ENCODE measurements at places on chromosomes 13 and 19.

DNA sequence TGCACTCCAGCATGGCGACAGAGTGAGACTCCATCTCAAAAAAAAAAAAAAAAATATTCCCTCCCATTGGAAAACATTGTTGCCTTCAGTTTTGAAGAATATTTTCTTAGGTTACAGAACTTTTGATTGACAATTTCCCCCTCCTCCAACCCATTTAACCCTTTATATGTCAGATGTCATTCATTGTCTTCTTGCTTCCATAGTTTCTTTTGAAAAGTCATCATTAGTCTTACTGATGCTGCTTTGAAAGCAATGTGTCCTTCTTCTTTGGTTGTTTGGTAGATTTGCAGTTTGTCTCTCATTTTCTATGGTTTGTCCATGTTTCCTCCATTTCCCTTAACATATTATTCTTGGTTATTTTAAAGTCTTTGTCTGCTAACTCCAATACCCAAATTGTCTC, 25.4 kb downstream of the ZNF558 start:
- DNase-seq: no peak

- no peak for DNase-seq
These were observed 36.1 kb upstream of the EIF3G start for GRCh38 chr19:10155839-10156238.

GRCh38 chr19:13396250-13397080, 109.8 kb downstream of the CACNA1A start:
- no peak for DNase-seq

DNA sequence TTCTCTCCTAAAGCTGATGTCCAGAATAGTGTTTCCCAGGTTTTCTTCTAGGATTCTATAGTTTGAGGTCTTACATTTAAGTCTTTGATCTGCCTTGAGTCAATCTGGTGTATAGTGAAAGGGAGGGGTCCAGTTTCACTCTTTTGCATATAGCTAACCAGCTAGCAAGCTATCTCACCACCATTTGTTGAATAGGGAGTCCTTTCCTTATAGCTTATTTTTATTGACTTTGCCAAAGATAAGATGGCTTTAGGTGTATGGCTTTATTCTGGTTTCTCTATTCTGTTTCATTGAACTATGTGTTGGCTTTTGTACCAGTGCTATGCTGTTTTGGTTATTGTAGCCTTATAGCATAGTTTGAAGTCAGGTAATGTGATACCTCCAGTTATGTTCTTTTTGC, 1386.1 kb downstream of the SLITRK5 start:
- DNase-seq: no peak

DNA sequence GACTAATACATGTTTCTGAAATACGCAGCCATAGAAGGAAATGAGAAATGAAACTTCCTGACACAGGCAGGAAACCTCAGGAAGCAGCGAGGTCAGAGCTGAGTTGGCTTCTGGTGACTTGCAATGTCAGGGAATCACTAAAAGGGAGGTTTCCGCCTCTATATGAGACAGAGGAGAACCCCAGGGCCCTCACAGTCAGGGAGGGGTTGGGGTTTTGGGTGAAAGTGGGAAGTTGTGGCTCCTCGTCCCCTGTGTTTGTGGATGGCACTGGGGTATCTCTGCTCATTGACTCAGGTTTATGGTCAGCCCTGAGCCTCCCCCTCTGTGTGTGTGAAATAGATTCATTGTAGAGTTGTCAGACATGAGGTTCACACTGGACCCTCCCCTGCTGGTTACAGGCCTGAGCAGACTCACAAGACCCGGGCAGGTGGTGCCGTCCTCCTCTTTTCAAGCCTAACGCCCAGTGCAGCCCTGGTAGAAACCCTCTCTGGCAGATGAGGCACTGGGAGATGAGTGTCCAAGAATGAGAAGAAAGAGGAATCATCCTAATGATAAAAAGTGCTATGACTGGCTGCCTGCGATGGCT, 5.5 kb upstream of the LILRA6 start:
- no peak for DNase-seq

GRCh38 chr13:34258646-34259386, 440.9 kb downstream of the RFC3 start:
- DNase-seq: no peak

DNA sequence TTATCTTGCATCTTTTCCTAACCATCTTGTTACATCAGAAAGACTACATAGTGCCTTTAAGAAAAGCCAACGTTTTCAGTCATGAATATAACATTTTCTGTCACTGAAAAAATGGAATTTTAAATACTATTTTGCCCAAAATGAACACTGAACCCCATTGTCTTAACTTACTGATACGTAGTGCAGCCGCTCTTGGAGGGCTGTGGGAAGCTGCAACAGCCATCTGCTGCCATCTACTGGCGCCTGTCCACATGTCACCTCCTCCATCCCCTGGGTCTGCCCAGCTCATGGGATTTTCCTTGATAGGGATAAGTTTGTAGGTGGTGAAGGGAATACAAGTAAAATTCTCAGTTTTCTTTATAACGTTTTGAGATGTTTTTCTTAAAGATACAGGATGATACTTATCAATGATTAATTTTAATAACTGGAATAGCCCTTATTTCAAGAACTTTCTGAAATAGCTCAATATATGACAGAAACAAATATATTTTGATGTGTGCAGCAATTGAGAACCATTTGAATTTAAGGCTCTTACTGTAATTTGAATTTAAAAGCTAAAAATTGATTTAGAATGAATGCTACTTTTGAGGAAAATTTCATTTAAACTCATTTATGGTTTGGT, 73.7 kb downstream of the GGACT start:
- peak; percentile 52 for DNase-seq

DNA sequence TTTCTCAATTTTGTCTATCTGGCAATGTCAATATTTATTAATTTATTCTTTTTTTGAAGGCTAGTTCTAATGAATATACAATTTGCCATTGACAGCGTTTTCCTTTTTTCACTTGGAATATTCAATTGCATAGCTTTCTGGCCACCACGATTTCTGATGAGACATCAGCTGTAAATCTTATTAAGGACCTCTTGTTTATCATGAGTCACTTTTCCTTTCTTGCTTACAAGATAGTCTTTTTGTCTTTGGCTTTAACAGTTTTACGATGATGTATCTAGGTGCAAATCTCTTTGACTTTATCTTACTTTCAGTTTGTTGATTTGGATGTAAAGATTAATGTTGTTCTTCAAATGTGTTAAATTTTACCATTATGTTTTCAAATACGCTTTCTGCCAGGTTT, 991.6 kb upstream of the SLC10A2 start:
- DNase-seq: no peak

- no peak for DNase-seq
These were observed 380.0 kb downstream of the KLF12 start for GRCh38 chr13:73754241-73754640.

GRCh38 chr19:18481505-18482222, 40.2 kb downstream of the ELL start:
- no peak for DNase-seq

- DNase-seq: no peak
These were observed 149.5 kb downstream of the DCT start for GRCh38 chr13:94329754-94330551.

- no peak for DNase-seq
These were observed 1462.4 kb downstream of the UQCRFS1 start for GRCh38 chr19:27750391-27751043.

GRCh38 chr19:21568816-21569493, 63.6 kb downstream of the ZNF429 start:
- peak; percentile 80 for DNase-seq

- no peak for DNase-seq
These were observed 275.5 kb downstream of the NHLRC3 start for GRCh38 chr13:39313721-39314120.

DNA sequence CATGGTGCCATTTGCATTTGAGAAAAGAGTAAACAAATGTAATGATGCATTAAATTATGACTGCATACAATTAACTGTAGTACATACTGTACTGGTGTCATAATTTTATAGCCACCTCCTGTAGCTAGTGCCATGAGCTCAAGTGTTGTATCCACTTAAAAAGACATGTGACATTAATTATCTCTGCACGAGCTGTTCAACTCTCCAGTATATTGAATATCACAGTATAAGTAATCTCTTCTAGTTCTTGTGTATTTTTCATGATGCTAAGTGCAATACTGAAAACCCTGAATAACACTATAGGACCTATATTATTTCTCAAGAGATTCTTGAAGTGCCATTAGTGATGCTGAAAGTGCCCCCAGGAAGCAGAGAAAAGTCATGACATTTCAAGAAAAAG, 387.3 kb downstream of the PCDH17 start:
- peak; percentile 67 for DNase-seq

DNA sequence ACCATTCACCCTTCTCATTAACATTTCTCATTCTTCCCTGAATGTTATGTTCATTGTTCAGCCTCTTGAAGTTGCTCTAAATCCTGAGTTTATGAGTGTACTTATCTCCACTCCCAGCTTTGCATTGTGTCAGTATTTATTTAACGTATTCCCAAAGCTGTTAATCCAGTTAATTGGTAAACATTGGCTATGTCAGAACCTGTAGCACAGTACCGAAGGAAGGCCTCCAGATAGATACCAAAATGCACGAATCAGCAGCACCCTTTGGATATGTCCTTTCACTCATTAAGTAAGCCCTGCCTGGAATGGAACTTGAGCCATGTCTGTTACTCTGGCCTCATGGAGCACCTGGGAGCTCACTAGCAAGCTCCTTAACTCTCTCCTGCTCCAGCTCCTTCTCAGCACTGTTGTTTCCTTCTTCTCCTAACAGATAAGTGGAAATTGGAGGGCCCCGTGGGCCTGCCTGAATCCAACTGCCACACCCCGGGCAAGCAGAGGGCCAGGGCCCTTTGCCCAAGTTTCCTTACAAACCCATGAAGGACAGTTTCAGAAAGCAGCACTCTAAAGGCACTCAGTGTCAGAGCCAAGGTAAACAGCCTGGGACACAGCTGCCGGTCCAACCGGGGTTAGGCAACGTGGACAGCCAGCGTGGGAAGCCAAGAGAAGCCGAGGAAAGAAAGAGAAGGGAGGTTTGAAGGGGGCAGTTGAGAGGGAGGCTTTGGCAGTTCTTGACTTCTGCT, 155.0 kb upstream of the SERP2 start:
- peak; percentile 32 for DNase-seq

GRCh38 chr13:42875475-42876269, 94.3 kb downstream of the FAM216B start:
- DNase-seq: no peak

- no peak for DNase-seq
These were observed 43.0 kb downstream of the CARS2 start for GRCh38 chr13:110662777-110663443.

- DNase-seq: no peak
These were observed 10.5 kb downstream of the PMIS2 start for GRCh38 chr19:35596366-35596999.

- no peak for DNase-seq
These were observed 187.1 kb downstream of the RAP2A start for GRCh38 chr13:97621025-97621424.

- no peak for DNase-seq
These were observed 69.7 kb upstream of the SLC15A1 start for GRCh38 chr13:98822225-98822606.

GRCh38 chr13:76853921-76854608, 32.1 kb downstream of the KCTD12 start:
- DNase-seq: no peak

DNA sequence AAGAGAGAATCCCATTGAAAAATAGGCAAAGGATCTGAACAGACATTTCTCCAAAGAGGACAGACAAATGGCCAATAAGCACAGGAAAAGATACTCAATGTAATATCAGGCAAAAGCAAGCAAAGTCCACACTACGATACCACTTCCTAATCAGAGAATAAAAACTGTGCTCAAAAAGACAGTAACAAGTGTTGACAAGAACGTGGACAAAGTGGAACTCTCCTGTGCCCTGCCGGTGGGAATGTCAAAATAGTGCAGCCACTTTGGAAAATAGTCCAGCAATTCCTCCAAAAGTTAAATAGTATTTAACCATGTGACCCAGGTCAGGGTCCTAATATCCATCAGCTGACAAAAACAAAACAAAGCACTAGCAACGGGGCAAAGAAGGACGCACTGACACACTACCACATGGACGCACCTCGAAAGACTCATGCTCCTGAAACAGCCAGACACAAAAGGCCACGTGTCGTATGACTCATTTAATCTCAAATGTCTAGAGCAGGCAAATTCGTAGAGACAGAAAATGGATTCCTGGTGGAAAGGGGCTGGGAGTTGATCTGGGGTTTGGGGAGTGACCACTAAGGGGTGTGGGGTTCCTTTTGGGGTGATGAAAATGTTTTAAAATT, 5.2 kb downstream of the MIER2 start:
- no peak for DNase-seq

GRCh38 chr19:6100284-6100915, 9.9 kb downstream of the RFX2 start:
- DNase-seq: no peak

- no peak for DNase-seq
These were observed 1183.1 kb upstream of the PCDH20 start for GRCh38 chr13:62598708-62599107.

DNA sequence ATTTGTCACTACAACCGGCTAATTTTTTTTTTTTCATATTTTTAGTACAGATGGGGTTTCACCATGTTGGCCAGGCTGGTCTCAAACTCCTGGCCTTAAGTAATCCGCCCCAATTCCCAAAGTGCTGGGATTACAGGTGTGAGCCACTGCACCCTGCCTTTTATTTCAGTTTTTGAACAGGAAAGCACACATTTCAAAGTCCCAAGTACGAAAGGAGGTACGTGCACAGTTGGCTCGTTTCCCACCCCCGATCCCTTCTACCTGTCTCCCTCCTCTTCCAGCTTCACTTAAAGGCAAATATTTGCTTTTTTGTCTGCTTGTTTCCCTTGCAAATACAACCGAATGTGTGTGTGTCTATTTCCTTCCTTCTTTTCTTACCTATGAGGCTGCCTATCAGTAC, 30.5 kb downstream of the ZIC5 start:
- no peak for DNase-seq

GRCh38 chr19:17829855-17830566, 8.7 kb upstream of the INSL3 start:
- no peak for DNase-seq

- DNase-seq: no peak
These were observed 250.0 kb downstream of the DNAJC15 start for GRCh38 chr13:43273362-43273761.

GRCh38 chr13:106507560-106508274, 27.7 kb downstream of the EFNB2 start:
- no peak for DNase-seq

DNA sequence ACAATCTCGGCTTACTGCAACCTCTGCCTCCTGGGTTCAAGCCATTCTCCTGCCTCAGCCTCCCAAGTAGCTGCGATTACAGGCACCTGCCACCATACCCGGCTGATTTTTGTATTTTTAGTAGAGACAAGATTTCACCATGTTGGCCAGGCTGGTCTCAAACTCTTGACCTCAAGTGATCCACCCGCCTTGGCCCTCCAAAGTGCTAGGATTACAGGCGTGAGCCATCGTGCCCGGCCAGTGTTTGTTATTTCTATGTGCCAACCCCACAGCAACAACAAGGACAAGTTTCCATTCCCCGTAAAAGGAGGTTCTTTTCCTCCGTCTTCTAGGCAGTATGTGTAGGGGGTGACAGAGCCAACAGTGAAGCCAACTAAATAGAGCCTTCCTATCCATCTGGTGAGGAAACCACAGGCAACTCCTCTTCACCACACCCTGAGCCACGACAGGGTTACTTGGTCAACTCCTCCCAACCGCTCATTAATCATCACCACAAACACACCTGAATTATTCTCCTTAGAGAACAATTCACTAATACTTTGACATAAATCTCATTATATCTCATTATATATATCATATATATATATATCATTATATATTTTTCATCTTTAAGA, 25.5 kb downstream of the FOXO1 start:
- DNase-seq: no peak
